ENCODE measurements at places on chromosomes 1 and 21.

DNA sequence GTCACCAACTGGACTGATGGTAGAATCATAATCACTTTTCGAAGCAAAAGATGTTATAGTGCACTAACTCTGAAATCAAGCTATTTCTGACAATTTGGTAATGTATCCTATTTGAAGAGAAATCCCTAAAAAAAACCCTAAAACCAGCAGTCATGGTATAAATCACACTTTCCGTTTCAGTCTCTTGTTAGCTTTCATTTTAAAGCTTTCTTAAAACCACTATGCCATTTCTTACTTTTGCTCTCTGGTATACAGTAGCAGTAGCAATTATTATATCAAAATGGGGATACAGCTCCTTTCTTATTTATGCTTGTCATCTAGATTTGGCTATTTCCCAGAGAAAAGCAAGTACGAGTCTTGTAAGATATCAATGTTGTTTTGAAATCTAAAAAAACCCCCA lies 323.3 kb downstream of the KCTD3 start:
- no peak for DNase-seq

- no peak for DNase-seq
These were observed at the start of gene PADI3 for GRCh38 chr1:17248781-17249180. Gene PADI3 (plus strand): TSS chr1:17249098. CDS start chr1:17249138, 40 bp downstream.

DNA sequence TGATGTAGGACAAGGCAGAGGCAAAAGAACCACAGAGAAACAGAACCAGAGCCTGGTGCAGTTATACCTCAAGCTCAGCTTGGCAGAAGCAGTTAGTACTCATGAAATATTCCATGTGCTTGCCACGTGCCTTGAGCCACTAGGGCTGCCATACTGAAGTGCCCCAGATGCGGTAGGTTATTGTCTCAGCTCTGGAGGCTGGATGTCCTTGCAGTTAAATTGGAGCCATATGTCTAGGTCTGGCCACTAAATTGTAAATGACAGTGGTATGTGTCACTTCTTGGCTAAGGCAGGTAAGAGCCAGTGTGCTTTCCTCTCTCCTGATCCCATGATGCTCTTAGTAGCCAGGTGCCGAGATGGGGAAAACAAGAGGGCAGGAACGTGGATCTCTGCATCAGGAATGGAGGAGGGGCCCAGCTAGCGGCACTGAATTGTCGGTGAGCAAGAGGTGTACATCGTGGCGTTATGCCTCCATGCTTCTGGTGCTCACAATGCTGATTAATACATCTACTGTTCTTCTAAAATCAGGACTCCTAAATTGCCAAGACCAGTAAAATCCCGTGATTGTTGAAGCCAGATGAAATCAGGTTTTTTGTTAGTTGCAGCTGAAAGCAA lies 73.5 kb downstream of the PSMG1 start:
- DNase-seq, result no peak

- no peak for DNase-seq
These were observed 481.7 kb upstream of the RUNX1 start for GRCh38 chr21:35530766-35531165.

- no peak for DNase-seq
These were observed 15.2 kb upstream of the LMX1A start for GRCh38 chr1:165371588-165372225.

DNA sequence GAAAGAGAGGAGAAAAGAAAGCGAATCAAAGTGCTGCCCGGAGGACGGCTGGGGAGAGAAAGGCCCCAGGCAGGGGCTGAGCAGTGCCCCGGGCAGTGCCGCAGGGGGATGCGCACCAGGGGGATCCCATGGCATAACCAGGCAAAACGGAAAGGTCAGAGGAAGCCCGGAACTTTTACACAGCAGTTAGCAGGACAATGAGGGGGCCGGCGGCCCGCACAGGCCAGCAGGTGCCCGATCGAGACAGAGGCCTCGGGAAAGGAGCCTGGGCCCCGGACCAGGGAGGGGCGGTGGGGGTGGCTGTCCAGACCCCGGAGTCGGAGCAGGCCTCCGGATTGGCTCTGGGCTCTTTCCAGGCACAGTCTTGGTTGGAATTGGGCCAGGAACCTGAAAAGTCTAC lies 86.8 kb downstream of the CASZ1 start:
- no peak for DNase-seq

GRCh38 chr1:246705368-246705767 lies 18.8 kb upstream of the SCCPDH start:
- DNase-seq, result peak; percentile 72

DNA sequence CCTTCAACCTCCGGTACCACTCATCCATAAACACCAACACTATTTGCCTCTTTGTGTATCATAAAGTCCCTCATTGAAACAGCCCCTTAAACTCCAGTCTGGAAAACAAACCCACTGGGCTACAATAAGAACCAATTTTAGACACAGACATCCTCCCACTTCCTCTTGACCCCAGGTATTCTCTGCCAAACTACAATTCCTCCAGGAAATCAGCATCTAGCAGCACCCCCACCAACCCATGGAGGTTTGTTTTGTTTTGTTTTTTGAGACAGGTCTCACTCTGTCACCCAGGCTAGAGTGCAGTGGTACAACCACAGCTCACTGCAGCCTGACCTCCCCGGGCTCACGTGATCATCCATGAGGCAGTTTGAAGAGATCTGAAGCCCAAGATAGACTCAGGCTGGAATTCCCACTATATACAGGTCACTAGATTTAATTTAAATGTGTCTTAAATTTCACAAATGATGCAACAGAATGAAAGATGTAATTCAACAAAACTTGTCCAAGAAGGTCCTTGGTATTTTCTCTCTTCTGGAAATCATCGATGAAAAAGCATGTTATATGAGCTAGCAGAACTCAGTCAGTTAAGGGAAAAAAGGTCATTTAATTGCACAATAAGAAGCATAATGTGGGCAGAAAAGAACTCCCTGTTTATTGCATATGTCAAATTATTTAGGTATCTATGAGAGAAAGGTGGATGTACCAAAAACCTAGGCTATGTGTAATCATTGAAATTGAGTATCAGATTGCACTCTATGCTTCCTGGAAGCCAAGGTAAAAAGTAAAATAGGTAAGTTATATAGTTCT lies 30.3 kb downstream of the TCP10L start:
- no peak for DNase-seq

DNA sequence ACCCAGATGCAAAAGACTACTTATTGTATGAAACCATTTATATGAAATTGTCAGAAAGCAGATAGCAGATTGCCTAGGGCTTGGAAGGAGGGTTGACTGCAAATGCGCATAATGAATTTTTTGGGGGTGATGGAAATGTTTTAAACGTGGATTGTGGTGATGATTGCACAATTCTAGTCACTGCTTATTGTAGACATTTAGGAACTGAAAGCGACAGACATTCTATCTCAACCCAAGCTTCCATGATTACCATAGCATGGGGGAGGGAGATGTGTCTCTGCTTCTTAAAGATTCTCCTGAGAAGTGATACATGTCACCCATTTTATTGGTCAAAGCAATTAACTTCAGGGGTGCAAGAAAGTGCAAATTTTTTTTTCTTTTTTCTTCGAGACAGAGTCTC lies 2.8 kb upstream of the MTF2 start:
- no peak for DNase-seq

DNA sequence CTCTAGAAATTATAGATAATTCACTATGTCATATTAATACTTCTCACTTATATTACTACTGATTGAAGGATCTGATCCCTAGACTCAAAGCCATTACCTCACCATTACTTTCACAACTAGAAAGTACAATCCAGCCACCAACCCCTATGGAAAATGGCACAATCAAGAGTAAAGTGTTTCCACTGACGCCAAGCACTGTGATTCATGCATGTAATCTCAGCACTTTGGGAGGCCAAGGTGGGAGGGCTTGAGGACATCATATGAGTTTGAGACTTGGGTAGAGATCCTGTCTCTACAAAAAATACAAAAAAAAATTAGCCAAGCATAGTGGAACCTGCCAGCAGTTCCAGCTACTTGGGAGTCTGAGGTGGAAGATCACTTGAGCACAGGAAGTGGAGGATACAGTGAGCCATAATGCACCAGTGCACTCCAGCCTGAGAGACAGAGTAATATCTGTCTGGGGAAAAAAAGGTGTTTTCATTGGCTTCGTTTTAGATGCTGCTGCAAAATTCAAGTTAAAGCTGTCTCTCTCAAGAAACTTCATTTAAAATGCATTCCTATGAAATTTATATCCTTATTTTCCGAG lies 126.5 kb downstream of the AKT3 start:
- no peak for DNase-seq

- no peak for DNase-seq
These were observed 6.8 kb upstream of the BCAS2 start for GRCh38 chr1:114588196-114588689.

DNA sequence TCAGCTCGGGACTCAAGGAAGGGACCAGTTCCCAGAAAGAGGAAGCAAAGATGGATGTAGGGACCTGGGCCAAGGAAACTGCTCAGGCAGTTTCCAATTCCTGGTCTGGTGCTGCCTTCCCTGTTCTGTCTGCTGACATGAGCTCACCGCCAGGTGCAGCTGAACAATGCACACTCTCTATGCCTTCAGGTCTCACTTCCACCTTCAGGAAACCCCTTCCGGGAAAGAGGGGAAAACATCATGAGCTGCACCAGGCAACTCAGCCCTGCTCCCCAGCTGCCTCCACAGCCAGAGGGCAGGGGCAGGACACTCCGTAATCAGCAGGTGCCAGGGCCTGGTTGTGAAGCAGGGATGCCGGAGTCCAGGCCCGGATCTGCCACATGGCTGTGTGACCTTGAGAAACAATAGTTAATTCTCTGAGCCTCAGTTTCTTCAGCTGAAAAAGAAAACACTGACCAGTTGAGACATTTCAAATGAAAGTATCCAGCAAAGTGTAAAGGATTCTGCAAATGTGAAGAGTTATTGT lies 27.8 kb downstream of the SMIM12 start:
- DNase-seq, result no peak

DNA sequence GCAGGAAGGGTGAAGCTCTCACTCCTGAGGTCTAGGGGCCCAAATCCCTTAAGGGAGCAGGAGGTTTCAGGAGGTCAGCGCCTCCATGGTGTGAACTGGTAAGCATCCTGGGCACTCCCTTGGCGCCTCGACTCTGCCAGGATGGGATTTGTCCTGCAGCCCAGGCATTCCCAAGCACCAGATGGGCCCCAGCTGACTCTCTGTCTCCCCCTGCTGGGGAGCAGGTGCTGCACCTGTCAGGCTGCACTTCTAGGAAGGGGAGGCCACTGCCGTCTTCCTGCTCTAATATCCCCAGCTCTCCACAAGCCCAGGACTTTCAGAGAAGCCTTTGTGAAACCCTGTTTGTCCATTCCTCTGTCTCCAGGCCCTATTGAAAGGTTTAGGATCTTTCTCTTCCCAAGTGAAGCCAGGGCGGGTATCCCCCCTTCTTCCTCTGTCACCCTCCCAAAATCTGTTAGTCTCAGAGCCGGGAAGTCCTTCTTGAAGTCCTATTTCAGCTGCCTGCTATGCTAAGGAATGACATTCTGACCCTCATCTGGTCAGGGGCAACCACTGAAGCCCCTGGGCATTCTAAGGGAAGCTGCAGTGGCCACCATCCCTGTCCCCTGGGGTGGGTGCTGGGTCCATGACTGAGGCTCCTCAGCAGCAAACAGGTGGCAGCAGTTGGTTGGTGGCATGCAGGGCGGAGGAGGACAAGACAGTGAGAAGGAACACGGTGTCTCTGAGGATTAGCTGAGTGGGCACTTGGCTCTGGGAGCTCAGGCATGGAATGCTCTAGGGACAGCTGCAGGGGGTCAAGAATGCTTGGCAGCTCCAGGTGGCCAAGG lies 3.2 kb downstream of the MYBPH start:
- DNase-seq, result peak; percentile 11

DNA sequence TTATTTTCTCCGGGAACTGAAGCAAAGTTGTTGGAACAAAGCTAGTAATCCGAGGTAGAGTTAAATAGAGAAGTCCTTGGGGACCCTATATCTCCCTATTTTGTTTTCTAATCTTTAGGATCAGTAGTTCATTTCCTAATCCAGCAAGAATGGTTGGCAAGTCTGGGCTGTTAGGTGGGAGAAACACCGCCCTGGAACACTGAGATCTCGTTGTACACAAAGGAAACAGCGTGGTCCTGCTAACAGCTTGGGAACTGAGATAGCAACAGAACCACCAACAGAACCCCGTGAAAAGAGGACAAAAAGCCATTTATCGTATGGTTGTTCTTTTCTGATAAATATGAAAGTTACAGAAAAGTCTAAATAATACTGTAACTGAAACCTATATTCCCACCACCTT lies 121.9 kb upstream of the CDC42BPA start:
- no peak for DNase-seq

GRCh38 chr1:179155615-179156014 lies 73.7 kb downstream of the TOR3A start:
- no peak for DNase-seq

DNA sequence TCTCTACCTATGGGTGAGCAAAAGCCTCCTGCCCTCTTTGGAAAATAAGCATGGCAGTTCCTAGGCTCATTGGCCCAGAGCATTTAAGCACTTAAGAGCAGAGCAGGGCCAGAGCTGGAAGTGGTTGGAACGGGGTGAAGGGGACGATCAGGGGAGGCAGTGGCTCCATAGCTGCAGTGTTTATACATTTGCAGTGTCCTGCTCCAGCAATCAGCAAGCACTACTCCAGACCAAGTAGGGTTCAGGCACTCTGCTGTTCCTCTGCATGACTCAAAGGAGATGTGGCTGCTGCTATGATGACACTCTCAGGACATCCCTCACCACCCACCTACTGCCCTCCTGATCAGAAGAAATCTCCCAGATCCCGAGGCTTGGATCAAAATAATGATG lies 55.0 kb downstream of the TRABD2B start:
- no peak for DNase-seq

GRCh38 chr1:201713086-201713810 lies 115.7 kb upstream of the IPO9 start:
- peak; percentile 91 for DNase-seq

- DNase-seq, result no peak
These were observed 136.8 kb downstream of the GABPA start for GRCh38 chr21:25871566-25871965.
